Vagina (tissue), 2 donors: ENCODE measurements at places on chromosomes 7 and 10. TPM values are rescaled to one million over a fixed set of nuclear protein-coding genes. Genes with fewer than 3 reads are reported as not detected.

TRPV5 gene
- not detected for total RNA-seq

UBE2D1 gene
- total RNA-seq: 10.1 TPM

- H3K27me3 ChIP-seq: no peaks in the 10 kb centered on the region
- no peak for DNase-seq
- H3K4me1 ChIP-seq: peaks cover 22% of the 10 kb centered on the region
- H3K4me3 ChIP-seq: no peak overlapping the region
- no peak overlapping the region for H3K27ac ChIP-seq
These were observed 83.4 kb upstream of the FAM3C start for GRCh38 chr7:121479466-121479865.

PRLHR gene
- 23.1 TPM for total RNA-seq

DNA sequence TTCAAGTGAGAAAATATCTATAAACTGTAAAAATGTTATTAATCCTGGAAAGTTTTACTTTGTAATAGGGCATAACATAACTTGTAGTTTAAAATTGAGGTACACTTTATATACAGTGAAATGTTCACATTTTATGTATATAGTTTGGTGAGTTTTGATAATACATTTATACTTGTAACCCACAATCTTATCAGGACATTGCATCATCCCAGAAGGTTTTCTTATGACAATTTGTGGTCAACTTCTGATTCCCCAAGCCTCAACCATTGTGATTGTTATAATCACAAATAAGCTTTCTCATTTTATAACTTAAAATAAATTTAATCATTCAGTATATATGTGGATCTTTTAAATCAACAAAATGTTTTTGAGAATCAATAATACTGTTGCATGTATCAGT, 151.1 kb downstream of the TFPI2 start:
- H3K27ac ChIP-seq: no peak overlapping the region
- H3K36me3 ChIP-seq: no peaks in the 10 kb centered on the region
- H3K4me1 ChIP-seq: no peaks in the 10 kb centered on the region
- no peak overlapping the region for H3K4me3 ChIP-seq

GRCh38 chr10:69242852-69243212, 22.7 kb downstream of the HKDC1 start:
- H3K27ac ChIP-seq: no peak overlapping the region
- no peaks in the 10 kb centered on the region for H3K36me3 ChIP-seq
- H3K27me3 ChIP-seq: no peaks in the 10 kb centered on the region
- no peak overlapping the region for H3K4me3 ChIP-seq
- no peak for DNase-seq

DNA sequence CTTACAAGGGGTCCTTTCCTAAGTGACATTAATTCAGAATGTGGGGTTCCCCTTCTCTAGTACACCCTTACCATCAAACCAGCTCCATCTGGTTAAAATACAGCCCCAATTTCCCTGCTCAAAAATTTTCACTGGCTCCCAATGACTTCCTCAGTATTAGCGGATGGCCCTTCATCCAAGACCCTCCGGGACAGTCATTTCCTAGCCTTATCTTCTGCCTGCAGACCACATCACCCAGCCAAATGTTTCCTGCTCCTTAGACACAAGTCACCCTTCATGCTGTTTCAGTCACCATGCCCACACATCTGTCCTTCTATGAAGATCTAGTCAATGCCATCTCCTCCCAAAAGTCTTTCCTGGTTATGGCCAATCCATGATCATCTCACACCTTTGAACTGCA, 45.2 kb downstream of the PARD3 start:
- H3K27me3 ChIP-seq: no peaks in the 10 kb centered on the region
- H3K36me3 ChIP-seq: no peaks in the 10 kb centered on the region
- peaks cover 84% of the 10 kb centered on the region for H3K4me1 ChIP-seq
- no peak overlapping the region for H3K4me3 ChIP-seq
- no peak overlapping the region for H3K27ac ChIP-seq

CRPPA gene
- 1.2 TPM for total RNA-seq

GRCh38 chr7:22934473-22935065, 79.4 kb downstream of the HYCC1 start:
- no peaks in the 10 kb centered on the region for H3K36me3 ChIP-seq
- H3K27ac ChIP-seq: no peak overlapping the region
- H3K27me3 ChIP-seq: no peaks in the 10 kb centered on the region

SKAP2 gene
- 12.8 TPM for total RNA-seq
